ENCODE measurements at places on chromosomes 6 and 20.

GRCh38 chr20:62482146-62482809 is 6.5 kb upstream of the GATA5 start:
- no peak for DNase-seq

DNA sequence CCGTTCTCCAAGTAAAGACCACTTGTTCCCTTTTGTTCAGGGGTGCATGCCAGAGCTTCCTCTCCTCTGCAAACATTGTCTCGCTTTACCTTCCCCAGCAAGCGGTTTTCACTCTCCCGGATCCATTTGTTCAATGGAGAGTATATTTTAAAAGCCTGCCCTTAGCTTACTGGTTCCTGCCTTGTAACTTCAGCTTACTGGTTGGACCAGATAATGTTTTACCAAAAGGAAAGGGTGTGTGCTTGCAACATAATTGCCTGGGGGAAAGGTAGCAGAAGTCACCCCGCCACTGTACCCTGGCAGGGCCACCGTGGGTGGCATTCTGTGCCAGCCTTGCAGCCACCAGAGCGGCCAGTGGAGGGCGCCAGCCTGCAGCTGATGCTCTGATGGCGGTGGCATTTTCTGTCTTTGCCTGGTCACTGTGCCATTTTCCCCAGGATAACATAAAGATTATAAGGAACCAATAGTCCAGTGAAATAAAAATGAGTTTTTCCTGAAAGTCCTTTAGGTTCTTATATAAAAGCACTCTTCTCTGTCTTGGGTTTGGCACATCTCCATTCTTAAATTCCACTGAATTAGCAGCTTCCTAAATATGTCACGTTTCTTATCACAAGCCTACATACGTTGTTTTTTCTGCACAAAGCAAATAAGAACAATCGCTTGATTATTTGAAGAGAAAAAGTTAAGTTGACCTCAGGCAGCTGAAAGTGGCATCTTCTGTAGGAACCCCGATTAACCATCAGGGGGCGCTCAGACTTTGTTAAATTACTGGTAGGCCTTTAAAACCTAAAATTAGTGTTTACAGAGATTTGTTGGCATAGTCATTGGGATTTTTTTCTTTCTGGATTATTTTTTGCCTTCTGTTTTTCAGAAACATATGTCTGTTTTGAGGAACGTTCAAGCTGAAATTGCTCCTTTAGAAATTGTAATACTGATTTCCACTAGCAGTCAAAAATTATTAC is 67.4 kb upstream of the XRN2 start:
- peak; percentile 46 for DNase-seq

- peak; percentile 13 for DNase-seq
Observed at GRCh38 chr20:17904027-17904426, 64.6 kb downstream of the SNX5 start.

- no peak for DNase-seq
Observed at GRCh38 chr6:49328051-49328744, 134.9 kb downstream of the MMUT start.

DNA sequence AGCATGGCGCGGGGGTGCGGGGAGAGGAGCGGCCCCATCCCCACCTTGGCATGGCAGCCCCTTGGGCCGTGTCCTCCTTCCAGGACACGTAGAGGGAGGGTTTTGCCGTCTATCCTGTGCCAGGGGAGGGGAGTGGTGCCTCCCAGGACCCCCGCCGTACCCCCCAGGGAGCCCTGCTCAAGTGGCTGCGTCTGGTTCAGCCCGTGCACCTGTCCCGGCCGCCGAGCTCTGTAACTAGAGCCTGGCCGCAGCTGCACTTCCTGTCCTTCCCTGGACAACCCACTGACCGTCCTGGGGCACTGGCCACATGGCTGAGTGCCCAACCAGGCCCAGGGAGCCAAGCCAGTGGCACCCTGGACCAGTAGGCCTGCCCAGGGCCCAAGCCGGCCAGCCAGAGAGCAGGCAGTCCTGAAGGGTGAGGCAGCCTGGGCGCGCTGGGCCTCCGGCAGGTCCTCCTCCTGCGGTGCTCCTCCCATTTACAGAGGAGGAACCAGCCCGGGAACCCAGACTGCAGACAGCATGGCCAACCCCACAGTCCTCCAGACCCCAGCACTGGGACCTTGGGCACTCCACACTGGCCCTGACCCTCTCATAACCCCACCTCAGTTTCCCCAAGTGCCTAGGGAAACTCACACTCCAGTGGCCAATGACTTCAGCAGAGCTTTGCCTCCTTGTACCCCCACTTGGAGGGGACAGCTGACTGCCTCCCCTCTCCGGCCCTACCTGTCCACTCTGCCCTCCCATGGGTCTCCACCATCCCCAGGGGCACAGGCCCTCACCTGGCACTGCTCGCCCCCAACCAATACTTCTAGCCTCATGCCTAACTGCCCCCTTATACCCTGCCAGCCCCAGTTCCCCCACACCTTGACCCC is 8.7 kb downstream of the LAMA5 start:
- DNase-seq: no peak

DNA sequence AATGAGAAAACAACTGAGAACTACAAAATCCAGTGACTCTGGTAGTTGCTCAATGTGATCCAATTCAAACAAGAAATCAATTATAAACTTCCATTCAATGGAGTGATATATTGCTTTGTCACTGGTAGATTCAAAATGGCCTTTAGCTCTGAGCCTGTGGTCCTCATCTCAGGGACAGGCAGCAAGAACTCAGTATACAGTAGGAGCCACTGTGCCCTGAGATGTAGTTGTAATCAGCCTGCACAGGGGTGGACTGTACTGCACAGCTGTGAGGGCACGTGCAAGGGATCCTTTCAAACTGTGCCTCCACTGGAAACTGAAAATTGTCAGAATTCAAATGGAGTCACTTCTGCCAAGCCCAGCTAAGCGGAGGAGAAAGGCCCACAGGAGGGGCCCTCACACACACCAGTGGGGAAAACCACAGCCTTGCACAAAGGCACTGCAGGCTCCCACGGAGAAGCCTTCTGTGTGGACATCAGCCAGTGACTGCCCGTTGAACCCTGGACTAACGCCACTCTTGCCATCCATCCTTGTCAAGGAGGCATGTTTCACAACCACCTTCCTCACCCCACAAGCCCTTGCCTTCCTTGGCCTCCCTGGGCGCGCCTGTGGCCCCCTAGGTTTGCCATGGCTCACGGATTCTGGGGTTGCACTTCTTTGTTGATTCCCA is 186.7 kb downstream of the SMOC2 start:
- no peak for DNase-seq

GRCh38 chr6:114649298-114649697 is 306.5 kb upstream of the HS3ST5 start:
- DNase-seq: no peak

GRCh38 chr6:167799033-167799821 is 27.5 kb upstream of the AFDN start:
- no peak for DNase-seq

DNA sequence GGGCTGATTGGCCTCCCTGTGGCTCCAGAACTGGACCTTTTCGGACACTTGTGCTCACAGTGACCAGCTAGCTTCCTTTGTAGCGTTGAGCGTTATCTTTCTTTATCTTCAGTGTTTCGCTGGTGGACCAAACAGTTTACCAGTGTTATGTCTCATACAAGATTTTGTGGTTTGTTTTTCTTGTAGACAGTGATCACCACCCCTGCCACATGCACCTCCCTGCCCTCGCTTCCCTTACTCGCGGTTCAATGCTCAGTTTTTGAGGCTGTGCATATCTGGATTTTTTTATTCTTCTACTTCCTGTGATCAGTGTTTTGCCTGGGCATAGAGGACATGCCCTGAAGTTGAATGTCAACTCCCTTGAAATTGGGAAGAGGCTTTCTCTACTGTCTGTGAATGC is 16.4 kb downstream of the MYT1 start:
- DNase-seq: peak; percentile 27

DNA sequence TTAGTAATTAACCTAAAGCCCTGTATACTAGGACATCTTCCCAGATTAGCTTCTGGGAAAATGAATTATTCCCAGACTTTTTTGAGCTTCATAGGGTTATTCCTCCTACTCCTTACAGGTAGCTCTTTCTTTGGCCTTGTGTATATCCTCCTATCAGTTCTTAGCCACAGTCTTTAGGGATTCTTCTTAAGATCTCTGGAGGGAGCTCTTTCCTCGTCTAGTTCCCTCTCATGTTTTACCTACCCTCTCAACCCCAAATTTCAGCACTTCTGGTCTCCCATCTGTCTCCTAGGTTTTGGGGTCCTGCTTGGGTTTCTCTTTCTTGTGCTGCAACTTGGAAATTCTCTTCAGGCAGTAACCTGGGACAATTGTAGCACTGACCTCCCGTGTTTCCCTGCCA is 46.4 kb upstream of the SLC35B3 start:
- DNase-seq: no peak

GRCh38 chr6:19210849-19211590 is 626.1 kb upstream of the ID4 start:
- DNase-seq: no peak

- no peak for DNase-seq
Observed at GRCh38 chr20:41649489-41649888, 31.3 kb upstream of the CHD6 start.

DNA sequence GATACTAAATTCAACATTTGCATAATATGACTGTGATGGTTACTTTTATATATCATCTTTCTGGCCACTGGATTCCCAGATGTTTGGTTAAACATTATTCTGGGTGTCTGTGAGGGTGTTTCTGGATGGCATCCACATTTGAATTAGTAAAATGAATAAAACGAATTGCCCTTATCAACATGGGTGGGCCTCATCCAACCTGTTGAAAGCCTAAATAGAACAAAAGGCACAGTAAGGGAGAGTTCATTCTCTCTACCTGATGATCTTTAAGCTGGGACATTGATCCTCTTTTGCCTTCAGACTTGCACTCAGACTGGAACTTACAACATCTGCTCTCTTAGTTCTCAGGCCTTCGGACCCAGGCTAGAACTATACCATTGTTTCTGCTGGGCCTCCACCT is 57.6 kb downstream of the CD24 start:
- DNase-seq: no peak

DNA sequence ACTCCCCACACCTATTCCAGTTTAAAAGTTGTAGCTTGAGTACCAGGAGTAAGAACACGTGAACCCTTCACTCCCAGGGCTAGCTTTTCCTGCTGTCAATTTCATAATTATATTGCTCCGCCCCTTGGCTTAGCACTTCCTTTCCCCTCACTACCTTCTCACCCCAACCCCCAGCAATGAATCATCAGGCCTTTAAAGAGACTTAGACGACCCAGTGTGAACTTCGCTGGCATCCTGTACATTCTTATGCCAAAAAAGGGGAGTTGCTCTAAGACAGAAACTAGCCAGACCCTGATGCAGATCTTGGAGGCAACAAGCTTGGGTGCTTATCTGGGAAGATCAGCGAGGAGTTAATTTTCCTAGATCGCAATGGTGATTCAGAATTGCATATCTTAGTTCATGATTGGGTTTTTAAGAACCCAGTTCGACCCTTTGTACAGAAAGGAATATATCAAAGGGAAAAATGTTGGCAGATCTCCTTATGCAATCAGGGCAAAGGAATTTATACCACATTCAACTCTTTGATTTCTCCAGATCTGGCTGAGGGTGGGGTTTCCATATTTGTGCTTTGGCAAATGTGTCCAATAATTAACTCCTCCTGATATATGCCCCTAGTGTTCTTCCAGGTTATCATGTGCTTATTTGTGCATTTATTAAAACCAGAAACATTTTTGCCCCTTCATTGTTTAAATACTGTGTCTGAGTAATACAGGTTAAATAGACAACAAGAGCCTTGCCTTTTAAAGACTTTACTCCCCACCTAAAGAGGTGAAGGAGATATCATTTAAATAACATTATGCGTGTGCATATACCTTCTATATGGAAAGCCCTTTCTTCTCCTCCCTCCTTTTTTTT is 8.1 kb upstream of the ATXN1 start:
- DNase-seq: peak; percentile 81

DNA sequence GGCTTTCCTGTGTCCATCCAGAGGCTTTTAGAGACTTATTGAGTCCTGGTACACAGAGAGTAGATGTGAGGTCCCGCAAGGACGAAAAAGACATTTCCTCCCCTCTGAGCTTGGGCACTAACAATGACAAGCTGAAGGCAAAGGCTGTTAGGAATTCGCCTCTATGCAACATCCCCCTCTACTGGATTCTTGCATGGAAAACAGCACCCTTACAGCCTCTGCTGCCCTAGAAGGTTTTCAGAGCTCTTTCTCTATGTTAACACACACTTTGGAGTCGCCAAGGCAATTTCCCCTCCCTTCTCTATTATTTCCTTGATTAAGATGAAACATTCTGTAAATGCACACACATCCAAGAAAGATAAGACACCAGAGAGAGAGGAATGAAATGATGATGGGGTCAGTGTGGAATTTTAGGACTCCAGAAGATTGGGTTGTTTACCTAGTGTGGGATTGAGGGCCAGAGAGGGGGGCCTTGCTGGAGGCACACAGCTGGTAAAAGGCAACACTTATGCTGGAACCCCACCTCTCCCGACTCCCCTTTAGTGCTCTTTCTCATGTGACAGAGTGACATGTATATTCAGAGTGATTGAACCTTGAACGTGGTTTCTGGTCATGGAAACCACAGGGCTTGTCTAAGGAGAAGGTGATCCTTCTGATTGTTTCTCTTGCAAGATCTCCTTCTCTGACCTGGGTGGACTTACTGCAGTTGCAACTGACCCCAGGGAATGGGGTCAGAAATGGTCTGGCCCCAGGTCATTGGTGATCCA is 300.7 kb downstream of the CLIC5 start:
- peak; percentile 75 for DNase-seq

DNA sequence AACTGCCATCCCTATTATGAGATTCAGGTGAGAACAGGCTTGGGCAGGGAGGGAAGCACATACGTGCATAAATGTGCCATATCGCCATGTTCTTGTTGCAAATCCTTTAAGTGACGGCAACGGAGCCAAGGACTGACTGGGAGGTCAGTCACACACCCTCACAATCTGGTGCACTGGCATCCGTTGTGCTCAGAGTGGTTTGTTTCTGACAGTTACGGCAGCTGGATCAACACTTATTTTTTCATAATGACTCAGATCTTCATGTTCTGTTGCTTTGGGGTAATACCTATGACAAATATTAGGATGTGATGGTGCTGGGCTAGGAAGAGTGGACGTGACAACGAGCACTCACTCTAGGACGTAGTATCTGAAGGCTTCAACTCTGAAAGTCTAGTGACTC is 56.2 kb upstream of the PREP start:
- peak; percentile 30 for DNase-seq

DNA sequence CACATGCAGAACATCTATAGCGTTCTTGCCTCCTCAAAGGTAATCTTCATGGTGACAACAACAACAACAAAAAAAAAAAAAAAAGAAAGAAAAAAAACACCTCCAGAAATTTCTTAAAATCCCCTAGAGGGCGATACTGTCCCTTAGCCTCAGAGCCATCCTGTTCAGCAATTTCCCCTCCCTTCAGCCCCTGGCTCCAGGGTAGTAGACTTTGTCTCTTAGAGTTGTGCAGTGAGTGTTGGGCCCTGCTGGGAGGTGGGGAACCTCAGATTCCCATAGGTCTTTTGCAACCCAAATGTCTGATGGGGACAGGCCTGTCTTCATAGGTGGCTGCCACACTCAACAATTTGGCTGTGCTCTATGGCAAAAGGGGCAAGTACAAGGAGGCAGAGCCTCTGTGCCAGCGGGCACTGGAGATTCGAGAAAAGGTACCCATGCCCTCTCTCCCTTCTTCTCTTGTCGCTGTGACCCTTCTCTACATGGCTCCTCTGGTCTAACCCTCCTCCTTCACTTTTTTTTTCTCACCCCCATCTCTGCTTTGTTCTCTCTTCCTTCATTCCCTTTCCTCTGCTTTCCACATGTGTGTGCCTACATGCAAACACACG is 6.0 kb upstream of the PTK7 start:
- DNase-seq: no peak
